CD8-positive, alpha-beta memory T cell (primary cell): ENCODE measurements at places on chromosomes 6 and 20. TPM values are rescaled to one million over a fixed set of nuclear protein-coding genes. Genes with fewer than 3 reads are reported as not detected.

- no peak for DNase-seq
Observed at GRCh38 chr6:143023695-143024094, 37.0 kb upstream of the AIG1 start.

DNA sequence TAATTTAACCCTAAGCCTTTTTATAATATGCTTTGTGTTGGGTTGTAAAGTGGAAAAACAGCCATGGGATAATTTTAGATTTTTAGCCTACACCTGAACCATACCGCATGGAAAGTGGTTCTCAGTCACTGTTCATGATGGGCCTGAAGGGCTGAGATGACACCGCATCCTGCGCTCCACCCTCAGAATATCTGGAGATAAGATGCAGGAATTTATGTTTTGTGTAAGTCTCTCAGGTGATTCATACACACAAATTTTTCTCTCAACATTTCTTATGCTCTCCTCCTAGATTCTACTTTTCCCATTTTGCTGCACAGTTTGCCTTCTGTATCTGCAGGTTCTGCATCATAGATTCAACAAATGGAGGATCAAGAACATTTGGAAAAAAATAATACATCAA is 191.3 kb upstream of the PHACTR1 start:
- no peak for DNase-seq

DNA sequence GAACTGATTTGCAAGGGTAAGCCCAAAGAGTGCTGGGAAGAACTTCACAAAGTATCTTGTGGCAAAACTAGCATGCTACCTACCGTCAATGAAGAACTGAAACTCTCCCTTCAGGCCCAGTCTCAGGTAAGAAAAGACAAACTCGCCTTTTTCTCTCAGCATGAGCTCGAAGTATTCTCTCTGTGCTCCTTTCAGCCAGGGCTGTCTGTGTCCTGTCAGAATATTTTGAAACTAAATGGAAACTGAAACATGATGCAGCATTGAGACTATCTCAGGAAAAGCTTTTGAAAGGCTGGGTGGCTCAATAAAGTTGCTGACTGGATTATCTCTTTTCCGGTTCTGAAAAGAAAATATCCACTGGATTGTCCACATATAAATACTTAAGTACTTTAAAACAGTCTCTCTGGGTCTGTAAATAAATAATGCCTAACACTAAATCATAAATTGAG is 696 bp downstream of the CALHM5 start:
- no peak for DNase-seq

DNA sequence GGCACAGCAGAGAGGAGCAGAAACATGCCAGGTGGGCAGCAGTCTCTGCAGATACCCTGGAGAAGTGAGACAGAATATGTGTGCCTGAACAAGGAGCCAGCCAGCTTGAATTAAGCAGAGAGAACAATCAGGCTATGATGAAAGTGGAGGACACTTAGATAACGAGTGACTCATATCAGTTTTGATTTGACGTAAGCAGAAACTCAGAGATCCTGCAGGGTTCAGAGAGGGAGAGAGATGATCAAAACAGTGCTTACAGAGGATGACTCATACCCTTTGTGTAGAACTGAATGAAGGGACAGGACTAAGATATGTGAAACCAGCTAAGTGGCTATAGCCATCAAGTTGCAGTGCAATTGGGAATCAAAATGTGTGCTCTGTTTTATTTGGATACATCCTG is 300.7 kb downstream of the TENT5A start:
- DNase-seq = no peak

- DNase-seq = no peak
Observed at GRCh38 chr6:165748390-165748789, 85.3 kb upstream of the PDE10A start.

GRCh38 chr6:30759575-30760239 is 15.4 kb upstream of the IER3 start:
- no peak for DNase-seq

- DNase-seq = no peak
Observed at GRCh38 chr6:3782876-3783832, 31.6 kb upstream of the PXDC1 start.

DNA sequence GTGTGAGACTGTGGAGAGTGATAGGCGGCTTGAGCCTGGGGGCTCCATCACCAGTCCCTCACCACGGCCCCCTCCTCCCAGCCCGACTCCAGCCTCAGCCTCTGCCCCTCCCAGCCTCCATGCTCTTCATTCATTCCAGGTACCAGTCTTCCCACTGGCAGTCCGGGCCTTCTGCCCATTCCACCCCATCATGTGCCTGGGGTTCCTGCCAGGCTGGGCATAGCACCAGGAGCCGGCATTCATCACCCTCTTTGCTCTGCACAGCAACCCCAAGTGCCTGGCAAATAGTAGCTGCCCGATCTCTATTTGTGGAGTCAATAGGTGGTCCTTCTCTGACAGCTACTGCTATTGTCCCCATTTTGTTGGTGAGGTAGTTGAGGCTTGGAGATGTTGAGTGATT is 39.6 kb upstream of the GTSF1L start:
- DNase-seq = no peak

Gene MCCD1
- polyA plus RNA-seq = not detected

GRCh38 chr20:24732076-24732475 is 217.0 kb upstream of the CST7 start:
- no peak for DNase-seq

DNA sequence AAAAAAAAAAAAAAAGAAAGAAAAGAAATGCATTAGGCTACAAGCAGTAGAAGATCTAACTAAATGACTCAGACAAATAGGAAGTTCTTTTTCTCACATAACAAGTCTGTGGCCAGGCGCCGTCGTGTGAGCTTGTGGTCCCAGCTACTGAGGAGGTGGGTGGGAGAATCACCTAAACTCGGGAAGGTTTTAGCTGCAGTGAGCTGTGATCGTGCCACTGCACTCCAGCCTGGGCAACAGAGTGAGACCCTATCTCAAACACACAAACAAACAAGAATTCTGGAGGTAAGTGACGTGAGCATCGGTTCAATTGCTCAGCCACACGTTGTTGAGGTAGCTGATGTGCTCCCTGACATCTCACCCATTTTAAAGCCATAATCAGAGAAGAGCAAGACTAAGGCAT is 37.9 kb upstream of the SLC23A2 start:
- DNase-seq = peak; percentile 85

Gene SIRPD
- not detected for polyA plus RNA-seq

DNA sequence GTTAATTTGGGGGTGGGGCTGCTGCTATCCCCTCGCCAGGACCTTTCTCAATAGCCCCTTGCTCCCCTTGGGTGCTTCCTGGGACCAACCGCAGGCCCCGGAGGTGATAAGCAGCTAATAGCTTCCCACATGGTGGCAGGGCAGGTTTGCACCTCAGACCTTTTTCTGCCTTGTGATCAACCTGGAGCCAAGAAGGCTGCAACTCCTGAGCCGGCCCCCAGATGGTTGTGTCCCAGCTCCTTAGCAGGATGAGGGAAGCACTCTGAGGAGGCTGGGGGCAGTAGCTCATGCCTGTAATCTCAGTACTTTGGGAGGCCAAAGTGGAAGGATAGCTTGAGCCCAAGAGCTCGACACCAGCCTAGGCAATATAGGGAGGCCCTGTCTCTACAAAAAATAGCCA is 85.5 kb downstream of the BMP7 start:
- no peak for DNase-seq

Gene FGD2
- 0.53 TPM for polyA plus RNA-seq

GRCh38 chr6:56359201-56359899 is 112.0 kb upstream of the COL21A1 start:
- DNase-seq = no peak

DNA sequence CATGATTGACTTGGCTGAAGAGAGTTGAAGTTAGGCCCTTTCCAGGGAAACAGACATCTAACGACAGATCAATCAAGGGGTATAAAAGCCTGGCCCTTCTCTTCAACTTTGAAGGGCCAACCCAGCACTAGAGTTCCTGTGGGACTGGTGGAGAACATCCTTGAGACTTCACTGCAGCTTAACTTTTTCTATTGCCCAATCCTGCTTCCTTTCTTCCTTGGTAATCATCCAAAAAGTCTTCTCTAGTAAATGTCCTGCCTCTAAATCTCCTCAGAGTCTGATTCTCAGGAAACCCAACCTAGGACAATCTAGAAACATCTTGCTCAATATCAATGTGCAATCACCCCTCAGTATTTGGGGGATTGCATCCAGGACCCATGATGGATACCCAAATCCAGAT is 1.9 kb downstream of the MKKS start:
- no peak for DNase-seq

GRCh38 chr6:170074907-170075306 is 216.0 kb downstream of the DLL1 start:
- DNase-seq = no peak

DNA sequence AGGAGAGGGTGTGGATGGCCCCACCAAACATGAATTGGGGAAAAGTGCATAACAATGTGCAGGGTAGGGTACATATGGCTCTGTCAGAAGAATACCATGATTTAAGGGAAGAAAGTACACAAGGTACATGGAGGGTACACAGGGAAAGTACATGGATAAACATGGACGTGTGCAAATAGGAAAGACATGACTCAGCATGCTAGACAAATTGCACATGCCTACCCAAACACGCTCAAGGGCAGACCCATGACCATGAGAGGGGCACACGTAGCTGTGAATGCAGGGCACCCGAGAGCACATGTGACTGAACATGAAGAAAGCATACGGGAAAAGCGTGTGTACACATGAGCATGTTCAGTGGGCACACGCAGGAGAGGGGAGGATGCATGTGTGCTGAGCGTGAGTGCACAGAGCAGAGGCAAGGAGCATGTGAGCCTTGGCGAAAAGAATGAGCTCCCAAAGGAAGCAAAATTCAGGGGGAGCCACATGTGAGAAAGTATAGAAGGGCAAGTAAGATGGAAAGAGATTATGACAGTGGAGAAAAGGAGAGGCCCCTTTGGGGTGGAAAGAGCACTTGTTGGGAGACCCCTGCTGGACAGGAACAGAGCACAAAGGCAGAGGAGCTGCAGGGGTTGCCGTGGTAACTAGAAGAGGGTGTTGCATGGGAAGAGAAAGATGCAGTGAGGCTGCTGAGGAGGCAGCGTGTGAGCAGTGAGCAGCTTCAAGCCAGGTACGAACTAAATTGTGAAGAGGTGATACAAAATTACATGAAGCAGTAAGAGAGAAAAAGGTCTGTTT is 17.8 kb downstream of the OR2H2 start:
- DNase-seq = no peak

- DNase-seq = no peak
Observed at GRCh38 chr6:44439270-44440045, 52.0 kb downstream of the CDC5L start.

DNA sequence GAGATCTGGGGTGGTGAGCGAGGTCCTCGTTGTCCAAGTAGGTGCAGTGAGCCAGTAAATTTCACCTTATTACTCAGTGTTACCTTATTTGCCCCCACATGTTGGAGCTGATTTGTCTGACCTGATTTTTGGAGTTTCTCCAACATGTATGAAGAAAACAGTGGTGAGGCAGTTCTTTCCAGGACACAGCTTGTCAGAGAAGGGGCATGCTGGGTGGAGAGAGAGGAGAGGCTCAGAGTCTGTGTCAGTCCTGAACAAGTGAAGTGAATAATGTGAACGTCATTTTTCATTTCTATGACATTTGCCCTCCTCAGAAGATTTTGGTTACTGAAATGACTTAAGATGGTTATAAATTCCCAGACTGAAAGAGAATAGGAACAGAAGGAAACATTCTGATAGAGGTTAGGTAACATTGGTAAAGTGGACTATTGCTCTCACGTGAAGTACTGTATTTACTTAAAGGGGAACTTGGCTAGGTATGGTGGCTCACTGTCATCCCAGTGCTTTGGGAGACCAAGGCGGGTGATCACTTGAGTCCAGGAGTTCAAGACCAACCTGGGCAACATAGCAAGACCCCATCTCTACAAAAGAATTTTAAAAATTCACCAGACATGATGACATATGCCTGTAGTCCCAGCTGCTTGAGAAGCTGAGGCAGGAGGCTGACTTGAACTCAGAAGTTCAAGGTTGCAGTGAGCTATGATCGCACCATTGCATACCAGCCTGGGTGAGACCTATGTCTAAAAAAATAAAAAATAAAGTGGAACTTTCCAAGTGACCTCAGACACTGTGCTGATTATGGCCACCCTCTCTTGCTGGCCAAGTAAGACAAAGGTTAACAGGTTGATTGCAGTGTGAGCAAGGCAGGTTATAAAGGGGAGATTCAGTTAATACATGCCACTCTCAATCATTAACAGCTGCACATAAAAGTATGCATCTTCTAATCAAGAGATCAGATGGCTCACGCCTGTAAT is 184.3 kb downstream of the EDN1 start:
- no peak for DNase-seq

- no peak for DNase-seq
Observed at GRCh38 chr6:3610206-3610605, 141.3 kb downstream of the PXDC1 start.

DNA sequence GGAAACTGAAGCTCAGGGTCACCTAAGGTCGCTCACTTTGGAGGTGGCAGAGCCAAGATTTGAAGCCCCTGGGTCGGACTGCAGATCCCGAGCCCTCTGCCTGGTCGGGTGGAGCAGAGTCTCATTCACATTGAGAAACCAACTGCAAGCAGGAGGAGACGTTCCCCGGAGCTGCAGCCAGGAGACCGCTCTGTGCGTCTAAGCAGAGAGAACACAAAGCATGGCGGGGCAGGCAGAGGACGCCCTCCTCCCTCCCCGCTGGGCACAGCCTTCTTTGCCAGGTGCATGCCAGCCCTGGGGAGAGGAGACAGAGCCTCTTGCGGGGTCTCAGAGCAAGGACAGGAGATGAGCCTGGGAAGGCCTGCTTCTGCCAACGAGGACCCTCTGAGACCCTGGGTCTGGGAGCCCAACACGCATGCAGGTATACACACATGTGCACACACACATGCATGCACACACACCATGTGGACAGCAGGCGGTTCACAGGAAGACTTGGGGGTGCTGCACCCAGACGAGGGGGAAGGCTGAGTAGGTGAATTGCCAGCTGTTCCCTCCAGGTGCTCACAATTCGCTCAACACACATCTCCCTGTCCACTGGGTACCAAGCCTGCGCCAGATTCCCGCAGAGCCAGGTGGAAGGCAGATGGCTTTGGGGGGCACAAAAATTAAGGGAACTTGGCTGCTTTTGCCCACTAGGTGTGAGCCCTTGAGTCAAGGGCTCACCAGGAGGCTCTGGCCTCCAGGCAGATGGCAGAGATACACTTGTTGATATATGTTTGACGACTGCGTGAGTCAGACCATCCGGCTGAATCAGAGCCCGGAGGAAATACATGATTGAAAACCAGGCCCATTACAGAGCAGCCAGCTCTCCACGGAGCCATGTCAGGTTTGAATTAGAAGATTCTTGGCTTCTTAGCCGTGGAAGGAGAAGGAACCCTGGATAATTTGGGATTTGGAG is 5.5 kb upstream of the NTSR1 start:
- no peak for DNase-seq

DNA sequence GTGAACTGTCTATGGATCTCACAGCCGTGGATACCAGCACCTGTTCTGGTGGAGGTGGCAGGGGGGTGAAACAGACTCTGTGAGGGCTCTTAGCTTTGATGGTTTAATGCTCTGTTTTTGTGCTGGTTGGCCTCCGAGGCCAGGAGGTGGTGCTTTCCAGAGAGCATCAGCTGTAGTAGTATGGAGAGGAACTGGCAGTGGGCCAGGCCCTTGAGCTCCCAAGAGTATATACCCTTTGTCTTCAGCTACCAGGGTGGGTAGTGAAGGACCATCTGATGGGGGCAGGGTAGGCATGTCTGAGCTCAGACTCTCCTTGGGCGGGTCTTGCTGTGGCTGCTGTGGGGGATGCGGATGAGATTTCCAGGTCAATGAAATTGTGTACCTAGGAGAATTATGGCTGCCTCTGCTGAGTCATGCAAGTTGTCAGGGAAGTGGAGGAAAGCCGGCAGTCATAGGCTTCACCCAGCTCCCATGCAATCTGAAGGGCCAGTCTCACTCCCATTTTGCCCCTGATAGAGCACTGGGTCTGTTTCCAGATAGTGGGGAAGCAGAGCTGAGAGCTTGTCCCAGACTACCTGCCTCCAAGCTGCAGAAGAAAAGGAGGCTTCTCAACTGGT is 102.7 kb upstream of the AHI1 start:
- no peak for DNase-seq

Gene DOP1A
- 4.7 TPM for polyA plus RNA-seq
